ENCODE measurements at places on chromosomes 6 and 20.

DNA sequence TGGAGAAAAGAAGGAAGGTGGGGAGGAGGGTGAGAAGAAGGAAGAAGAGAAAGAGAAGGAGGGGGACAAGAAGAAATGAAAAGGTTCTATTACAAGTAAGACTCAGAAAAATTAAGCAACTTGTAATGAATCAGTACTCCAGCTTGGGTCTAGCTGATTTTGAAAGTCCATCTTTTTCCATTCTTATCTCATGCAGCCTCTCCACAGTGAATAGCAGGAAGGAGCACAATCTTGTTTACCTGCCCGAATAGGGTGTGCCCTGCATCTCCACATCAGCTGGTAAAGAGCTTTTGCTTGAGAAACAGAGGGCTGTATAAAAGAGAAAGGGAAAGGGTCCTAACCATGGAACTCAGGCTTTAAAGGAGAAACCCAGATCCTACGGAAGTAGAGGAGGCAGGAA lies 348.8 kb downstream of the TPBG start:
- no peak for DNase-seq

DNA sequence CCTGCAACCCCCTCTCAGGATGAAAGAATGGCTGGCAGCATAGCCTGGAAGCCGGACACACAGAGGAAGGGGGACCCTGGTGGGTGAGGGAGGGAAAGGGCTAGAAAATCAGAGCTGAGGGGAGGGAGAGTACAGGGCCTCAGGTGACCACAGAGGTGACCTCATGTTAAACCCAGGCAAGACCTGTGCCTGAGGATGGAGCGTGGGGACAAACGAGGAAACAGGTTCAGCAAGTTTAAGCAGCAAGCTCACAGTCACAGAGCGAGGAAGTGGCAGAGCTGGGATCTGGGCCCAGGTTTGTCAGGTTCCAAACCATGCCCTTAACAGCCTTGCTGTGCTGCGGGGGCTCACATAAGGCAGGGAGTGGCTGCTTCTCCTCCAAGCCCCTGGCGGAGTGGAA lies 4.0 kb upstream of the BPI start:
- no peak for DNase-seq

DNA sequence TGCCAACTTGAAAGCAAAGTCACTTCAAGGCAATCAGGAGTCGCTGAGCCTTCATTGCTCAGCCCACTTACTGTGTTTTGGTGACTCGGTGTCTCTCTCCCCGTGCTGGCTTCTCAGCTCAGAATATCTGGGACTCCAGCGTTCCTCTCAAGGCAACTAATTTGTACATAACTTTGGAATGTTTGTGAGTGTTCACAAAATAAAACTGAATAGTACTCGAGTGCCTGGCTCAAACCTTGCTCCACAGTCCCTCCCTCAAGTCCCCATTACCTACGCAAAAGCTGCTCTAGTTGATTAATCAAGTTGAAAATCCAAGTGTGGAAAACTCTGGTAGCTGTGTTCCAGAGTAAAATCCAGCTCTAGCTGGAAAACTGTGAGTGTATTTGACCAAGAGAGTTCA lies 8.6 kb downstream of the IPCEF1 start:
- no peak for DNase-seq

DNA sequence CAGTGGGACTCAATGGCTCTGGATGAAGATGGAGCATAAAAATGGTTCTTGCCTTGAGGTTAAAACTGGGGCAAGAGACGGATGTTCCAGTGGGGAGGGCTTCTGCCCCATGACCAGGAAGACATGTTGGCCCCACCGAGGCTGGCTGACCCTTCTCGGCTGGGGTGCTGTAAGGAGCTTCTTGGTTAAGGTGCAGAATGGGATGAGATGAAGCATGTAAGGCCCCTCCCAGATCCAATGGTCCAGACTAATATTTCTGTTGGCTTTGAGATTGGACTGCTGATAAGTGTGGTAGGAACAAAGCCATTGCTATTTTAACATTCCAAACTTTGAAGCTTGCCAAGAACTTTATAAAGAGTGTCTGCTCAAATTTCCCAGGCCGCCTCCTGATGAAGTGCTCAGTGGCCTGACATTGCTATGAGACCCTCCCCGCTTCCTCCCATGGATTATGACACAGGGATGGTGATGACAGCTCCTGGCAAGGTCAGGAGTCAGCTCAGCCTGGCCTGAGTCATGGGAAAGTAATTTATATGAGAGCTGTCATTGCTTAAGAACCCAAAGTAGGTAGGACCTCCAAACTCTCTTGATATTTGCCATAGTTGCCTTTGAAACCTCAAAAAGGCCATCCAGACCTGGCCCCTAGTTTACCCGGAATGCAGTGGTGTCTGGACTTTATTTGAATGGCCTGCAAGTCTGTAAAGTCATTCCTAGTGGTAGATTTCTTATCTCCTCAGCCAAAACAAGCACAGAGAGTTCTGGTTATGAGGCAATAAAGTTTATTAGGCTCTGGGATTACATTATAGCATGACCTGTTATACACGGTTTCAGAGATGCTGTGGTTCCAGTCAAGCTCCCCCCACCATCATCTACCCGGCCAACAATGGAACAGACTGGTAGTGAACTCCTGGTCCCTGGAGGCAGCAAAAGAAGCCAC lies 55.2 kb downstream of the TGM2 start:
- no peak for DNase-seq

GRCh38 chr6:144471986-144472385 lies 186.9 kb downstream of the UTRN start:
- DNase-seq: no peak

DNA sequence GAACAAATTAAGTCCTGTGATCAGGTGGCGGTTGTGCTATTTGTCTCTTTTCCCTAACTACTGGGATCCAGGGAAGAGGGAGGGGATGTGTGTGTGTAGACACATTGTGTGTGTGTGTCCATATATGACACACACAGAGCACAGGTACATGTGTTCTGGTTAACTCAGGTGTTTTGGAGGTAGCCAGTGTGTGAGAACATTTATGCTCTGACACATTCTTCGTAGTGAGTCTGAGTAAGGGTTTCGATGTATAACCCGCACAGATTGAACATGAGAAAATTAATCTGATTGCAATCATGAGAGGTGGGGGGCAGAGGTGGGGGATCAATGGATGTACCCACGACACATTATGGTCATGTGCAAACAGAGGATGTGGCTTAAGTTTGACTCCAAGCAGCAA lies 12.6 kb downstream of the ZC3H12D start:
- DNase-seq: no peak

DNA sequence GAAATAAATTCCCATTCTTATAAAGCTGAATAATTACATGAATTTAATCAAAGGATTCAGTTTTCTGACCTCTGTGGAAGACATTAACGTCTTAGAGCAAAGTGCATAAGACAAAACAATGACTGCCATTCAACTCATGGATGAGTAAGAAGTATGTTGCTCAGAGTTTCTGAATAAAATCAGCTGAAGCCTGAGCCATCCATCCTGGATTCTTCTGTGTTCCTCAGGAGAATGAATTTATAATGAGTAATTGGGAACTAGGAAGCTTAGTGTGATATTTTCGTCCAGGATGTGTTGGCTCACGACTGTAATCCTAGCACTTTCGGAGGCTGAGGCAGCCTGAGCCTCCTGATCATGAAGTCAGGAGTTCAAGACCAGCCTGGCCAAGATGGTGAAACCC lies 62.8 kb downstream of the PERP start:
- no peak for DNase-seq

- no peak for DNase-seq
Measured at GRCh38 chr6:32216285-32216684, 7.6 kb downstream of the NOTCH4 start.

DNA sequence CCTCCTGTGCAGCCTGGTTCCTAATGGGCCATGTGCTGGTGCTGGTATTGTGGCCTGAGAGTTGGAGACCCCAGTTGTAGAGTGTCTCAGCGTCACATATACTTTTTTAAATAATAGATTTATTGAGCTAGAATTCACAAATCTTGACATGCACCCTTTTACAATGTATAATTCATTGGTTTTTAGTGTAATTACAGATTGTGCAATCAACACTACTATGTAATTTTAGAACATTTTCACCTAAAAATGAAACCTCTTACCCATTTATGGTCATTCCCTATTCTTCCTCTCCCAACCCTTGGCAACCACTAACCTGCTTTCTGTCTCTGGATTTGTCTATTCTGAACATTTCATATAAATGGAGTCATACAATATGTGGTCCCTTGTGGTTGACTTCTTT lies 10.6 kb downstream of the PRIM2 start:
- DNase-seq: no peak

- DNase-seq: no peak
Measured at GRCh38 chr20:32509639-32510066, 75.5 kb downstream of the NOL4L start.

DNA sequence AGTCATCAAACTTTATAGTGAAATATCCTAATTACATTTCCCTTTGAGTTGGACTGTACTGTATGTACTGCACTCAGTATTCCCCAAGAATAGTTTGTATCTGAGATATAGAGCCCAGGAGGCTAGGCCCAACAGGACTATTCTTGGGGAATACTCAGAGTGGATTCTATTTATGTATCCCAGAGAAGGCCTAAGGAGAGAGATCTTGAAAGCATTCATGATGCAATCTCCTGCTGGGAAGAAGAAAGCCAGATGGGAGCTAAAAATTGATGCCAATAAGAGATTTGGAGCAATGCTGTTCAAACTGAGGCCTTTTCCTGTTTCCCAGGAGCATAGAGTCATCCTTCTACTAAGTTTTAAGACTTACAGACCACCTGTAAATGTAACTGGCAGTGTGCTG lies 452.1 kb upstream of the PLCB4 start:
- no peak for DNase-seq
